ENCODE measurements at places on chromosomes 16 and 17.

DNA sequence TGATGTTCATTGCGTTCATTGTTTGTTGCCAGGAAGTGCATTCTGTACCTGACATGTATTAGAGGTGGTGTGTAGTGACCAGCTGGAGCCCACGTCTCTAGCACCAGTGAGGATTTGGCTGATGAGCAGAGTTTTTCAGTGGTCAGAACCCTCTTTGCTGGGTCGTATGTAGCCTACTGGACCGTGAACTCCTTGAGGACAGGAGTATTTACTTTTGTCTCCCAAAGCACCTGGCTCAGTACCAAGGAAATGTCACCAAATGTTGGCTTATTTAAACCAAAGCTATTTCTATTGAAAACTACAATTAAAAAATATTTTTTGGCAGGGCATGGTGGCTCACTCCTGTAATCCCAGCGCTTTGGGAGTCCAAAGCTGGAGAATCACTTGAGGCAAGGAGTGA lies 262.7 kb downstream of the SNX29 start:
- no peak for DNase-seq

- no peak for DNase-seq
These were observed 12.8 kb upstream of the SLC38A8 start for GRCh38 chr16:84055366-84055765.

DNA sequence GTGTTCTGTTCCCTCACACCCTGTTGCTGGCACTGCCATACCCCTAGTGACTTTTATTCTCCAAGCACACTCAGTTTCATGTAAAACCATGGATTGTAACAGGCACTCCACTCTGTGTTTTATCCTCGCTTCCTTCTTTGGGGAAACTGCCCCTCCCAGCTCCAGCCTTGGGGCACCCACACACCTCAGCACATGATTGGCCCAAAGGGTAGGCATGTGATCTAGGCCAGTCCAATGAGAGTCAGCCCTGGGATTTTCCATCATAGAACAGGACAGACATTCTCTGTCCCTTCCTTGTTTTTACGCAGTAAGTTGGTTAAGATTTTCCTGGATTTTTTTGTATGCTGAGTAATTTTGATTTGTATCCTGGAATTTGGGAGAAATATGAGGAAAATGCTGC lies 115.4 kb downstream of the C16orf95 start:
- peak; percentile 30 for DNase-seq

GRCh38 chr16:9323170-9323569 lies 231.7 kb downstream of the HAPSTR1 start:
- no peak for DNase-seq

DNA sequence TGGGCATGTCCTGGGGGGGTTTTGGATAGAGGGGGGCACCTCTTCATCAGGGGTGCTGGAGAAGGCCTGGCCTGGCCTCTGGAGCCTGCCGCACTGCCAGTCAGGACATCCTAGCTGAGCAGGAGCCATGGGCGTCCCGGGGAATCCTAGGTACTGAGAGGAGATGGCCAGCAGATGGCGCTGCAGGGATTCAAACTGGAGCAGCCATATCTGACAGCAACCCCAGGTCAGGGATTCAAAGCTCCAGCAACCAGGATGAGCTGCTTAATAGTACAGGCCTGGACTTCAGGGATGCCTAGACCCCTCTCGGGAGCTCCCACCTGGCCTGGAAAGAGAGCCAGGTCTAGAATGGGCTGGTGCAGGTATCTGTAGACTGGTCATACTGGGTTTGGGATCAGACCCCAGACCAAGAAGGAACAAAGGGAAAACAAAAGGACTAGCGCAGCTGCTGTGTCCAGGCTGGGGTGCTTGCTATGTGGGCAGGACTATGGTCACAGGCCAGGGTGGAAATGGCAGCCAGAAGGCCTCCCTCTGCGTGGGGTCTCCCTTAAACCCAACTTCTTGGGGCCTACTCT lies 306.9 kb upstream of the RBFOX1 start:
- peak; percentile 0 for DNase-seq

DNA sequence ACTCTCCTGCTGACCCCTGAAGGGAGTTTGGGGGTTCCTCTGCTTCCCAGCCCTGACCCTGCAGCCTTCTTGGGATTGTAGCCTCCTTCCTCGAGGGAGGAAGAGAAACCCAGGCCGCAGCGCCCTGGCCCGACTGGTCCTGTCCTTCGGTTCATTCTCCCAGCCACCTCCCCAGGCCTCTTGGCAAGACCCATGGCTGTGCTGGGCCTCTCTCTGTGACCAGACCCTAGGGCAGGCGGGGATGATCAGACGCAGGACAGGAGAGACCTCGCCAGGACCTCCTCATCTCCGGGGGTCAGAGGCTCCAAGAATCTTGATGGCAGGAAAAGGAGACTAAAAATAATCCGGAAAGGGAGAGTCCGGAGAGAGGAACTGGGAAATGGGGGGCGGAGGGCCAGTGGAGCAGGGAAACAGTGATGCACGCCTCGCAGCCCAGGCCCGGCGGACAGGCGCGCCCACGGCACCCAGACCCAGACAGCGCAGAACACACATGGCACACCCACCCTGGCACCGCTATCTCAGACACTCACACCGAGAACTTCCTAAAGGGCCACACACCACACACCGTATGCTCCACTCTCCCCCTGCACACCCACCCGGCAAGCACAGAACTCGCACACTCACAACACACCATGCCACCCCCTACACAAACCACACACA lies 1.2 kb downstream of the ARHGEF15 start:
- no peak for DNase-seq

- no peak for DNase-seq
These were observed 34.3 kb downstream of the IL4R start for GRCh38 chr16:27347930-27348685.

DNA sequence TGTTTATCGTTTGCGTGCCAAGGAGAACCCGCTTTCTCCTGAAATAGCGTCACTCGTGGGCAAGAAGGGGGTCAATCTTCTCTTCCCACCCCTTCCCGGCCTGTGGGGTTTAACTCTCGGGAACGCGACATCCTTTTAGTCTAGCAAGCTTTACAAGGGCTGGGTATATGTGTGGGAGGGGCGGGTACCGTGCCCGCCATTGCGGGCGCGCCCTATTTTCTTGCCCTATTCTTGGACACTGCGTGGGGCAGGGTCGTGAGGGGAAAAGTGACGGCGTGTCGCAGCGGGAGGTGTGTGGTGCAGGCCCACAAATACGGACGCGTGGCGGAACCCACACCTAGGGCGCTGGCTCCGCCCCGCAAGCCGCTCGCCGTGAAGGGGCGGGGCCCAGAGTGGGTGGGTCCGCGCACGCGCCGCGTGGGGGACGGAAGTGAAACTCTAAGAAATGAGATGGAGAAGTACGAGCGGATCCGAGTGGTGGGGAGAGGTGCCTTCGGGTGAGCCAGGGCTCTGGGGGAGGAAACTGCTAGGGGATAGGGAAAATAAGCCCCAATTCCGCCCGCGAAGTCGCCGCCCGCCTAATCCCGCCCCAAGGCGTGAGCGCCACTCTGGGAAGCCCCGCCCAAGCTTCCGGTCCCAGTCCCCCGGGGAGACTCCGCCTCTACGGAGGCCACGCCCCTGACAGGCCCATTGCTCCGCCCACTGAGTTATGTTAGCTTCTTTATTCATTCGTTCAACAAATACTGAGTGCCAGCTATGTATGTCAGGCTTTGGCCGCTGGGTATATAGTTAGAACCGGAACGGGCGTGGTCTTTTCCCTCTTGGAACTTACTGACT lies at the start of gene NEK8:
NEK8 (plus strand) TSS at position 425 of the 837 bp plus-strand sequence; CDS start at position 451, 26 bp downstream.
- peak; percentile 95 for DNase-seq

GRCh38 chr17:51165680-51166197 lies 472 bp upstream of the NME2 start:
- DNase-seq: no peak

- DNase-seq: no peak
These were observed 93.1 kb downstream of the CNTNAP4 start for GRCh38 chr16:76370344-76370743.

- DNase-seq: no peak
These were observed 206.1 kb downstream of the ABCC12 start for GRCh38 chr16:47949714-47950113.

DNA sequence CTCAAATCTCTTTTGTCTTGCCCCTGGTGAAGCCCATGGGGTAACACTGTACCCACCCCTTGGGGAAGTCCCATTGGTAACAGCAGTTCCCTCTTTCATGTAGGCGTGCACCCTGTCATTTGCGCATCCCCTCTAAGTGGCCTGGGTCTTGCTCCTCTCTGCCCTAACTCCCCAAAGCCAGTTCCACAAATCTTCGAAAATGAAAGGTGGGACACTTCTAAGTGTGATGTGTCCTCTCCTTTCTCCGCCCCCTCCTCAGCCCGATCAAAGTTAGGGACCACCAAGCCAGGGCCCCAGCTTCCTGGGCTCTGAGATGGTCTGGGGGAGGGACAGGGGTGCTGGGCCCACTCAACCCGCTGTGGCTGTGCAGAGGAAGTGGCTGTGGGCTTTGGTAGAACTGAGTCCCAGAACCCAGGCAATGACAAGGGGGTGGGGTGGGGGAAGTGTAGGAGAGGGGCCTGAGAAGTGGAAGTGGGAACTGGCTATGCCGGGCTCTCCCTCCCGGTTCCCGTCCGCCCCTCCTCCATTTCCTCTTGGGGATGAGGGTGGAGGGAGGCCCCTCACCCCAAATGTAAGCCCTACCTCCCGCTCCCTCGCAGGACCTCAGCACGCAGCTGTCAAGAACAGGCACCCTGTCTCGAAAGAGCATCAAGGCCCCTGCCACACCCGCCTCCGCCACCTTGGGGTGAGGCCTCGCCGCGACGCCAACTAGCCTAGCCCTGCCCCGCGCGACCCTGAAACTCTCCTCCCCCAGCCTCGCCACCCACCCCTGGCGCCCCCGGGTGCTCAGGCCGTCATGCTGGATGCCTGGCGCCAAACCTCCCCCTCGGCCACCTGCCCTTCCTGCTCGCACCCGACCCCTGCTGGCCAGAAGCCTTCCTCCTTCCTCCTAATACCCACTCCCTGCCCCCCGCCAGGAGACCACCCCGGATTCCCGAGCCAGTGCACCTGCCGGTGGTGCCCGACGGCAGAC lies 8.7 kb downstream of the ABI3 start:
- no peak for DNase-seq

GRCh38 chr17:76747716-76748363 lies 9.9 kb downstream of the MFSD11 start:
- DNase-seq: no peak

GRCh38 chr17:8599351-8600011 lies 31.0 kb downstream of the MYH10 start:
- no peak for DNase-seq

DNA sequence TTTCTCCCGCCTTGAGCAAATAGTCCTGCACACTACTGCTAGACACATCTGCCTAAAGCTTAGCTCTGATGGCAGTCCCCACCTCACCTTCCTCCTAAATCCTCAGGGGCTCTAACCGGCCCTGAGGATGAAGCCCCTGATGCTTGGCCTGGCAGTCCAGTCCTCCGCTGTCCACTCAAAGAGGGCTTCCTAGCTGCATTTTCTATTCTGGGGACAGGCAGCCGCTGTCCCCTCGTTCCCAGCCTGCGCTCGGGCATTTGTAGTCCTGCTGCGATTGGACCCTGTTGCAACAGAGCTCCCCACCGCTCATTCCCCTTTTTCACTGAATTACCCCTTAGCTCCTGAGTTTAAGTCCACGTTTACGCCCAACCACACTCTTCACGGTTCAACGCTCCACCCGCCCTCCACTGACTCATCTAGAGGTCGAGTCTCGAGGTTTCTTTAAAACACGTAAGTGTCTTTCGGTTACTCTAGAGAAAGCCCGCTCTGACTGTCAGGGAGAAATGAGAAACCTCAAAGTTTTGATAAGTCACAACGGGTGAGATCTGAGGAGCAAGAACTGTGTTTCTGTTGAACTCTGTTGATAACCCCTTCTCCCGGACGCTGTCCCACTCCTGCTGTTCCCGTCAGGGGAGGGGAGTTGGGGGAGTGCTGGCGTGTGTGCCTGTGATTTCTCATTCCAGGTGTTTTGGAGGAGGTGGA lies 4.5 kb downstream of the CCR7 start:
- peak; percentile 89 for DNase-seq

DNA sequence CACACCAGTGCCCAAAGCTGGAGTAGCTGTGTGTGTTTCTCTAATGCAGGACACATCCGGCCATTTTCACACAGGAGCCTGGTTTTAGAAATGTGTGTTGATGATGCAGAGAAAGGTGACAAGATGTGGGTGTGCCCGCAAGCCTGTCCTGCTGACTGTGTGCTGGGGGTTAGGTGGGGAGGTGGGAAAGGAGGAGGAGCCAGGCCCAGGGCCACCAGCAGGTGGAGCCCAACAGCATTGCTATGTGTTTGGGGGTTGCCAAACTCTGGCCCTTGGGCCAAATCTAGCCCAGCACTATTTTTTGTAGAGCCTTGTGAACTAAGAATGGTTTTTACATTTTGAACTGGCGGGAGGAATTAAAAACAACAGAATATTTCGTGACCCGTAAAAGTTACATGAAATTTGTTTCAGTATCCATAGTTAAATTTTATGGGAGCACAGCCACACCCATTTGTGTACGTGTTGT lies 61.7 kb upstream of the LGALS9 start:
- DNase-seq: no peak

- DNase-seq: no peak
These were observed 3.6 kb downstream of the SCNN1G start for GRCh38 chr16:23186171-23186570.

- DNase-seq: no peak
These were observed 26.7 kb downstream of the WNT9B start for GRCh38 chr17:46878055-46878454.

GRCh38 chr17:1480747-1481465 lies 11.6 kb downstream of the MYO1C start:
- DNase-seq: no peak

DNA sequence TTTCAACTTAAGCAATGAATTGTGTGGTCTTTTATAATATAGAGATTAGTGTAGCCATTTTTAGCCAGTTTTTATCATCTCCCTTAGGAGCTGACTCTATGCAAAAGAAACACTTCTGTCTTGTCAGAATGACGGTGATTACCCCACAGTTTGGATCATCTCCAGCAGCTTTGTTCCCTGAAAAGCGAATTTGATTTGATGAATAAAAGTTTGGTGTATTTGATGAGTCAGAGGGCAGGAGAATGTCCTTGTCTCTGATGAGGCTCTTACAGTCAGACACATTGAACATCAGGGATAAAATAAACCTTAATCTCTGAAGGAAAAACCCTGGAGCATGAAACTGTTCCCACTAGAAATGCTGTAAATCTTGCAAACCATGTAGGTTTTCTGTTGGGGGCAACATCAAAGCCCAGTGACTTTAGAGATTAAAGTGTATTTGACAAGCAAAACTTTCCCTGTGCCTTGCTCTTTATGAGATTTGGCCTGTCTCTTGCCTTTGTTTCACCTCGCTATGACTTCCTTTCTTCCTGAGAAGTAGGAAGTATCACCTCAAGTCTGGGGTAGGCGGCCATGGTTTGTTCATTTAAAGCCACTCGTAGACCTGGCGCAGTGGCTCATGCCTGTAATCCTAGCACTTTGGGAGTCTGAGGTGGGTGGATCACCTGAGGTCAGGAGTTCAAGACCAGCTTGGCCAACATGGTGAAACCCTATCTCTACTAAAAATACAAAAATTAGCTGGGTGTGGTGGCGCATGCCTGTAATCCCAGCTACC lies 209.3 kb downstream of the FTO start:
- DNase-seq: peak; percentile 96

GRCh38 chr16:89710709-89711564 lies 9.4 kb upstream of the SPATA2L start:
- no peak for DNase-seq

DNA sequence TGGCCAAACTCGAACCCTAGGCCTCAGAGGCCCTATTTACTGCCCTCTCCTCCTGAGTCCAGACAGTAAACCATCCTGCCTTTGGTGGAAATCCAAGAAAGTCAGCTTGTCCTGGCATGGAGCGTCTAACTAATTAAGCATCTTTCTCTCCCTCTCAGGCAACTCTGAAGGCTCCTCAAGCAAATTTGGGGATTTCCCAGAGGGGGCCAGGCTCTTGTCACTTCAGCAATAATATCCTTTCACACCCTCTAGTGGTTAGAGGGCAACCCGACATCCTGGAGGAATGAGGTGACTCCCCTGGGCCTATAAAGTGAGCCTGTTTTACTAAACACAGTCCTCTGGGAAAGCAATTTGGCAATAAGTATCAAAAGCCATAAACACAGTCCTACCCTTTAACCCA lies 60.4 kb downstream of the NOG start:
- peak; percentile 39 for DNase-seq
